ENCODE measurements at places on chromosomes 2 and 18. TPM values are rescaled to one million over a fixed set of nuclear protein-coding genes. Genes with fewer than 3 reads are reported as not detected.

TANC1 gene
- total RNA-seq: 34.5 TPM

LYPD6B gene
- total RNA-seq: 10.9 TPM

IL36A gene
- 1.0 TPM for total RNA-seq

IL18R1 gene
- total RNA-seq: 5.5 TPM

HNMT gene
- total RNA-seq: 2.1 TPM

PIEZO2 gene
- not detected for total RNA-seq

IL37 gene
- total RNA-seq: not detected

NOL4 gene
- total RNA-seq: not detected

SPATA3 gene
- total RNA-seq: not detected

CLEC4F gene
- total RNA-seq: not detected

USP34 gene
- total RNA-seq: 126 TPM

PIK3C3 gene
- 31.1 TPM for total RNA-seq

Data from nasal cavity respiratory epithelium epithelial cell of viscerocranial mucosa (primary cell).